Foreskin keratinocyte (primary cell): ENCODE measurements at places on chromosomes 5 and 9. TPM values are rescaled to one million over a fixed set of nuclear protein-coding genes. Genes with fewer than 3 reads are reported as not detected.

DNA sequence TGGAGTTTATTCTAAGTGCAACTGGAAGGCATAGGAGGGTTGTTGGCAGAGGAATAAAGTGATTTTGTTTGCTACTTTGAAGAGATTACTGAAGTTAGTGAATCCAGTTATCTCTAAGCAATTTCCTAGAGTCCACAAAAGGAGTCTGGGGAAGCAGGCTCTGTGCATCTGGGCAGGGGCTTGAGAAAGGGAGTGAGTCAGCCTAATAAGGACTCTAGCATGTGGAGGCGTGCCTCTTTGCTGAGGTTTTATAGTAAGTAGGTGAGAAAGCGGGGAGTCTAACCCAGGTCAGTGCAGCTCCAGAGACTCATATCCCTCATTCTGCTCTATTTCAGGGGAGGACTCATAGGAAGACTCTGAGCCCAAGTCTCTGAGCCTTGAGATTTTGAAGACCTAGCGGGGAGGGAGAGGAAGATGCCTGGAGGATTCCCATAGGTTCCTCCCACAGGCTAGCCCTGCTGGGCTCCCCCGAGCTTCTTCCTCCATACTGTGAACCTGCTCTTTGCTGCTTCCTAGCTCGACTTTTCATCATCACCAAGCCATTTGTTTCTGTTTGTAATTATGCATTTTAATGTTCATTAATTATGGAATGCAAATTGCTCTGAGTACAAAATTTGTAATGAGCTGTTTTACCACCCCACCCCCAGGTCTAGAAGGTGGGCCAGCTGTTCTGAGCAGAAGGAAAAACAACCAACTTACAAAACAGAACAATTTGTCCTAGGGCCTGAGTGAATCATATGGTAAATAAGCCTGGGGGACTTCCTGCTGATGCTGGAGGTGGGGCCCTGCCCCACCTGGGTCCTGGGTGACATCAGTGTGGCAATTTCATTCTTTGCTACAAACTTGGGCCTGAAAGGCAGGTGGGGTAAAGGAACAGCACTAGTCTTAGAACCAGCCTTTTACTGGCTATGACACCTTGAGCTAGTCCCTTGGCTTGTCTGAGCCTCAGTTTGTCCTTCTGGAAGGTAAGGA lies 150.2 kb downstream of the TRIM32 start:
- peak; percentile 70 for DNase-seq

- no peak for DNase-seq
Measured at GRCh38 chr9:21450733-21451394, 10.6 kb downstream of the IFNA1 start.

GRCh38 chr9:135281791-135282737 lies 194.6 kb downstream of the OLFM1 start:
- peak; percentile 12 for DNase-seq

The LCN9 gene
- not detected in 2 replicates for total RNA-seq

GRCh38 chr5:174119468-174119881 lies 74.0 kb downstream of the NSG2 start:
- no peak for DNase-seq

The DDX4 gene
- not detected in 2 replicates for total RNA-seq

DNA sequence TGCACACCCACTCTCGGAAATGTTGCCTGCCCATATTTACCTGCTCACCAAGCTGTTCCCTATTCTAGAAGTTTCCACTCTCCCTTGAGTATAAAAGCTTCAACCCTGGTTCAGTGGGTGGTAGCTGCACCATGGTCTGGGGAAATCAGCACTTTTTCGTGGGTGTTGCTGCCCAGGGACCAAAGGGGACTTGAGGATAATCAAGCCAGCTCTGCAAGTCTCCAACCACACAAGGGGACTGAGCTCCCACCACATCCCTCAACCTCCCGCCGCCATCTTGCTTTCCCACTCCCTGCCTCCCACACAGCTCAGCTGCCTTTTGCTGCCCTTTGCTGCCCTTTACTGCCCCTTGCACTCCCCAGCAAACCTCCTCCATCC lies 210.0 kb downstream of the AUH start:
- no peak for DNase-seq

DNA sequence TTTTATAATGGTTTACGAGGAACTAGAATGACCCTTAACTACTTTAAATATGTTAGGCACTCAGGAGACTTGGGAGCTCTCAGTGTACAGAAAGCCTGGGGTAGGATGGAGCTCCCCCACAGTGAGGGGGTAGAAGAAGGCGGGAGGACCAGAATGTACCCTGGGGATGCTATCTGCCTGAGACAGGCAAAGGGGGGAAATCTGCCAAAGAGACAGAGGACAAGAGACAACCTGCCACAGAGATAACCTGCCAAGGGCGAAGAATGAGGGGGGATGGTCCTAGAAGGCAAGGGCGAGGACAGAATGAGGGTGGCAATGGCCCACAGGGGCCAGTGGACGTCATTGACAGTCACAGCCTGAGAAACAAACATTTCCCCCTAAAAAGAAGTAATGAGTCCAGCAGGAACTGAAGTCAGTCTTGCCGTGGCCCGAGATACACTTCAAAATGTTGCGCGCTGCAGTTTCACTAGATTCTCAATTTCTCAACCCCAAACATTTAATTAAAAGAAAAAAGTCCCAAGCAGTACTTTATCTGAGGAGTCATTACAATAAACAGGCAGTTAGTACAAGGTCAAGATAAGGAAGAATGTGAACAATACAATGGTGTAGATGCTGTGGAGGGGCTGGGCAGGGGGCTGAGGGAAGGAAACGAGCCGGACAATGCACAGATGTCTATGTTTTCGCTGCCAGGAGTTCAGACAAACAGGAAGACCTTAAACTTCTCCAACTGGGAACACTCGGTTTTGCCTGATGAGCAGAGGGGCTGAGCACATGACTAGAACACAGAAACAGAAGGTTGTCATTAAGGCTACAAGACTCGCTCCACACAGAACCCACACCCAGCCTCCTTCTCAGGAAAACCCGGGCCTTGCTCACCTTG lies 125.0 kb downstream of the LHFPL2 start:
- no peak for DNase-seq

The TAF11L5 gene
- total RNA-seq = not detected in 2 replicates

The OR1J2 gene
- total RNA-seq = not detected in 2 replicates
